ENCODE measurements at places on chromosomes 7 and 10.
A peak's percentile ranks its signal among the peaks of the same experiment; 100 is the strongest.

- no peak for DNase-seq
Observed at GRCh38 chr7:127997226-127997922, 33.9 kb downstream of the LRRC4 start.

DNA sequence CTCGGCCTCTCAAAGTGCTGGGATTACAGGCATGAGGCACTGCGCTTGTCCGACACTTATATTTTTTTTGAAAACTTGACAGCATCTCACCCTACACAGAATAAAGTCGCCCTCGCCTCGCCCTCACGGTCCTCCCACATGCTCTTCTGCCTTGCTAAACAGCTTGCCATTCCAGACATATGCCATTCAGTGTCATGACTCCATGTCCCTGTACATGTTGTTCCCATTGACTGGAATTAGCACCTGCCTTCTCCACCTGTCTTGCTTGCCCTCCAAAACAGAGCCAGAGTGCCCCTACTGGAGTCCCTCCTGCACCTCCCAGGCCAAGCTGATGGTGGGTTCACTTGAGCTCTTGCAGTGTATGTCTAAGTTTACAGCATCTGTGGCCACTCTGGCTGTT, 6.2 kb downstream of the NIPSNAP2 start:
- DNase-seq: no peak

- no peak for DNase-seq
Observed at GRCh38 chr7:28890137-28890536, 68.0 kb downstream of the TRIL start.

DNA sequence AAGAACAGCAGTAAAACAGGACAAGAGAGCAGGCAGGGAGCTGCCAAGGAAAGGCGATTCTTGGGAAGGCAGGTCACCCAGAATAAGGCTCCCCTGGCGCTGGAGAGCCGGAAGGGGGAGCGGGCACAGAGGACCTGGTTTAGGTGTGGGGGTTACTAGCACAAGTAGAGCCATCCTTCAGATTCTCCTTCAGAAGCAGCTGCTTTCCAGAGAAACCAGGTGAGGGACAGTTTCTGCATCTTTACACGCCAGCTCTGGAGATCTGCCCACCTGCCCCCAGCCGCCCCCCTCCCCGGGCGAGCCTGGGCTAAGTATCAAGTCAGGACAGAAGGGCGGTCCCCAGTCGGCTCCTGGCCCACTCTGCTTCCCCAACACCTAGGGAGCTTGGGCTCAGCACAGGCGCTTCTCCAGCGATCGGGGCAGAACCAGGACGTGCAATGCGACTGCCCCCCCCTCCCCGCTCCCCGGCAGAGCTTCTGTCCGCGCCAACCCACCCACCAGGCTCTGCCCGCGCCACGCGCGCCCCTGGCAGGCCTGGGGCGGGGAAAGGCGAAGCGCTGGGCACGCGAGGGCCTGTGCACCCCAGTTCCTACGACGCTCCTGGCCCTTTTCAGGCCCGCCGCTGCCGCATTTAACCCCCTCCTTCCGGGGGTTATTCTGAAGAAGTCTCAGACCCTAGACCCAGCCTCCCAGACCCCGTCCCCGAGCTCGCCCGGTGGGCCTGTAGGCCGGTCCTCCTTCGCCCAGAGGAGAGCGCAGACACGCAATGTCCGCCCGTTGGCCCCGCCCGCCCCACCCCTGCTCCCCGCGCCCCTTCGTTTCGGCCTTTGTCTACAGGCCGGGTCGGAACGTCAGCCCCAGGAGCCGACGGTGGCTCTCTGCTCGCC, 4.4 kb upstream of the EN2 start:
- no peak for DNase-seq

GRCh38 chr10:78305311-78305710, 271.6 kb downstream of the RPS24 start:
- no peak for DNase-seq

GRCh38 chr7:36278620-36279172, 111.0 kb upstream of the ANLN start:
- DNase-seq: peak; percentile 53

- no peak for DNase-seq
Observed at GRCh38 chr10:124975977-124976514, 34.1 kb downstream of the ZRANB1 start.

GRCh38 chr10:117622471-117623184, 80.1 kb downstream of the EMX2 start:
- DNase-seq: no peak

GRCh38 chr10:61592581-61592980, 70.1 kb upstream of the CABCOCO1 start:
- DNase-seq: no peak

DNA sequence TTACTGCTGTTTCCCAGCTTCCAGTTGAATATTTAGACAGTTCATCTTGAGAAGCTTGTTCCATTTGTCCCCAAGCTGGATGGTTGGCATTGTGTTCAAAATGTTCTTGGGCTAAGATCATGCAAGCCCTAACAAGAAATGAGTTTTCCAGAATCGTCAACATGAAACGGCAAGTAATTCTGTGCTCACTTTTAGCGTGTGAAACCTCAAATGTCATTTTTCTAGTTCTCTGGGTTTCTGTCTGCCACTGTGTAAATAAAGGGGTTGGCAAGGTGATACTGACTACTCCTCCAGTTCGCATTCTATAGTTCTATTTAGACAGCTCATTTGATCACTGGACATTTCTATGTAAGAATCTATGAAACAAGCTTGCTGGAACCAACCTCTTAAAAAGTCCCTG, 194.0 kb downstream of the AHR start:
- DNase-seq: no peak

GRCh38 chr10:3948843-3949242, 163.8 kb upstream of the KLF6 start:
- DNase-seq: no peak

- DNase-seq: peak; percentile 59
Observed at GRCh38 chr7:66859794-66860645, 61.0 kb upstream of the TMEM248 start.

DNA sequence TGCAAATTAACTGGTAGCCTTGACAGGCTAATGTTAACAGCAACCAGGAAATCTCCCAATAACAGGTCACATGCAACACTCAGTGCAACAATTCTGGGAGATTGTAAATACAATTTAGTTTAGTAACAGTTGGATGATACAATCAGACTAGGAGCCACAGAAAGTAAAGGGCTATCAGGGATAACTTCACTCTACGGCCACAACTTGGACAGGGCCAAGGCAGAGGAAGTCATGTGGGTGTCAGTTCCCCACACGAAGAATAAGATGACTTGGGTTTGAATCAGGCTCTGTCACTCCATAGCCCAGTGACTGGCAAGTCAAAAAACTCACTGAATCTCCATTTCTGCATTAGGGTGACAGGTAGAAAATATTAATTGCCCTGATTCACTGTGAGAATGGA, 217.3 kb upstream of the CCDC6 start:
- no peak for DNase-seq

DNA sequence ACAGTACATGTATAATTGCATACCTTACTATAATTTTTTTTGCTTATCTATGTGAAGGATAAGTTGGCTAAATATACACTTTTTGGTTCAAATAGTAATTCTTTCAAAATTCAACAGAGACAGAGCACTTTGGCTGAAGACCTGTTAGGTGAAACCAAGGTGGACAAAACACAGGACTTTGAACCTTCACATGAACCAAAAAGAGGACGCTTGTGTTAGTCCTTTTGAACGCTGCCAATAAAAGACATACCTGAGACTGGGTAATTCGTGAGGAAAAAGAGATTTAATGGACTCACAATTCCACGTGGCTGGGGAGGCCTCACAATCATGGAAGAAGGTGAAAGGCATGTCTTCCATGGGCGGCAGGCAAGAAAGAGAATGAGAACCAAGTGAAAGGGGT, 4.7 kb upstream of the AGMO start:
- no peak for DNase-seq

DNA sequence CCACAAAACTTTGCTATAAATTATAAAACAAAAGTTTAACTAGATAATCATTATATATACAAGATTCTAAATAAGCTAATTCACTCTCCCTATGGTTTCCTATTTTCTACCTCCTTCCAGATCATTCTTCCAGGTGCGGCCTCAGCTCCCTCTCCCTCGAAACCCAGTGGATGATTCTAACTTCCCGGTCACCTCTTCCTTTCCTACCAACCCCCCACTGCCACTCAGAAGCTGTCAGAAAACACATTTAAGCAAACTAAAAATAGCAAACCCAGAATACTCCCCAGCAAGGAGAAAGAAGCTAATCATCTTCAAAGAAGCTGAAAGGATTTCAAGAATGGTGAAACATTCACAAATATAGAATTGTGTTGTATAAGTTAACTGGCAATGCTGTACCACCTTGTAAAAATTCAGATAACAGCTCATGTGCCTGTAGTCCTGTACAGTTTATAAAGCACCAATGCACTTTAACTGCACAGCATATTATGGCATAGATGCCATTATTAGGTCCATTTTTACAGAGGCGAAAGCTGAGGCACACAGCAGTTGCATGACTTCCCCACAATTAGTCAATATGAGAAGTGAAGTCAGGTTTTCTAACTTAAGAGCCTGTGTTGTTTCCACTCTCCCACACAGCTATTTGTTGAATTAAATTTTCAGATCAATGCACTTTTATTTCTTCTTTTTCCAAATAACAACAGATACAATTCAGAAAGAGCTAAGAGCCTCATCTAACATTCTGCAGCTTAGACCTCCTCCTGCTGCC, 13.7 kb upstream of the DNTT start:
- no peak for DNase-seq

DNA sequence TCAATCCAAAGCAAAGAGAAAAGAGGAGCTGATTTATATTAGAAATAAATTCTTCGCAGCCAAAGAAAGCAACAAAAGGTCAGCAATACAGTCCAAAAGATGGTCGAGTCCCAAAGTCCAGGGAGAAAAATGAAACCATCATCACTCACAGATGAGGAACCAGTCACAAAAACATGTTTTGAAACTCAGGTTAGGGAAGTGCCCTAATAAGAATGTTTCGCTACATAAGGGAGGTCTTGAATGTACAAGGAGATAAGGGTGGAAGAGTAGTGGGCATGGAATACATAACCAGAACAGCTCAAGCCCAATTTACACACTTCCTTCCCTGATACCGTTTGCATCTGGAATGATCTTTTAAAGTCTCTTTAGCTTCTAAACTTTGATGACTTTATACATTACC, 53.6 kb downstream of the VPS41 start:
- no peak for DNase-seq

- DNase-seq: peak; percentile 27
Observed at GRCh38 chr7:121081327-121081936, 92.9 kb downstream of the CPED1 start.

DNA sequence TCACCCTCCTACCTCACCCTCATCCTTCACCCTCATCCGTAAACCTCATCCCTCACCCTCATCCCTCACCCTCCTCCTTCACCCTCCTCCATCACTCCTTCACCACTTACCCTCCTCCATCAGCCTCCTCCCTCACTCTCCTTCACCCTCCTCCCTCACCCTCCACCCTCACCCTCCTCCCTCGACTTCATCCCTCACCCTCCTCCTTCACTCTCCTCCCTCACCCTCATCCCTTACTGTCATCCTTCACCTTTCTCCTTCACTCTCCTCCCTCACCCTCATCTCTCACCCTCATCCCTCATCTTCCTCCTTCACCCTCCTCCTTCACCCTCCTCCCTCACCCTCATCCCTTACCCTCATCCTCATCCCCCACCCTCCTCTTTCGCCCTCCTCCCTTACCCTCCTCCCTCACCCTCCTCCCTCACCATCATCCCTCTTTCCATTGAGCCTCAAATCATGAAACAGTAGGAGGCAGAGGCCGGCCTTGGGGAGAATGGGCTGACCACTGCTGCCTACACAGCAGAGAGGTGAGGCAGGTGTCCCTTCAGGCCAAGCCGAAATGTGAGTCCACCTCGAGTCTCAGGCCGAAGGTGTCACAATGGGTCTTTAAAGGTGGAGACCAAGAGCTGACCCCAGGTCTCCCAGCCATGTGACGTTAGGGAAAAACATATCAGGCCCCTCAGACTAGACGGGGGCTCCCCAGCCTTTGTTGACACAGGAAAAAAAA, 53.0 kb downstream of the PDGFA start:
- no peak for DNase-seq

DNA sequence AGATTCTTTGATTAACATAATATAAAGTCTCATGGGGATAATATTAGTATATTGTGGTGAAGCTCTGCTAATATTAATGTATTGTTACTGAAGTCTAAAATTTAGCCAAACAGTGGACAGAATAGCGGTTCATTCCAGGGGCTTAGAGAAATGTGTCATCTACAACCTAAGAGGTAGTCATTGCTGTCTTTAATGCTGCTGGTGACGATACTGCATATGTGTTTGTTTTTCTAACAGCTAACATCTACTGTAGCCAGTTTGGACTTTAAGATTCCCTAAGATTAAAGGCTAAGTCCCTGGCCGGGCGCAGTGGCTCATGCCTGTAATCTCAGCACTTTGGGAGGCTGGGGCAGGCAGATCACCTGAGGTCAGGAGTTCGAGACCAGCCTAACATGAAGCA, 102.0 kb upstream of the SAMD8 start:
- DNase-seq: no peak

GRCh38 chr7:51973071-51973470, 656.5 kb upstream of the COBL start:
- DNase-seq: no peak

DNA sequence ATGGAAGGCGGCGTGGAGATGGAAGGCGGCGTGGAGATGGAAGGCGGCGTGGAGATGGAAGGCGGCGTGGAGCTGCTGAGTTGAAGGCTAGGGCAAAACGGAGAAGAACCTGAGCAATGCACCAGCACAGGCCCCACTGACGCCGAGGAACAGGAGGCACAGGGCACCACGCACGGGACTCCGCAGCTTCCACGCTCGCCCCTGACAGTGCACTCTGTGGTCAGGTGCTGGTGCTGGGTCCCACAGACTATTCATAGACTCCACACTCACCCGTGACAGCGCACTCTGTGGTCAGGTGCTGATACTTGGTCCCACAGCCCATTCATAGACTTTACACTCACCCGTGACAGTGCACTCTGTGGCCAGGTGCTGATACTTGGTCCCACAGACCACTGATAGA, 34.0 kb downstream of the CPXM2 start:
- DNase-seq: no peak

DNA sequence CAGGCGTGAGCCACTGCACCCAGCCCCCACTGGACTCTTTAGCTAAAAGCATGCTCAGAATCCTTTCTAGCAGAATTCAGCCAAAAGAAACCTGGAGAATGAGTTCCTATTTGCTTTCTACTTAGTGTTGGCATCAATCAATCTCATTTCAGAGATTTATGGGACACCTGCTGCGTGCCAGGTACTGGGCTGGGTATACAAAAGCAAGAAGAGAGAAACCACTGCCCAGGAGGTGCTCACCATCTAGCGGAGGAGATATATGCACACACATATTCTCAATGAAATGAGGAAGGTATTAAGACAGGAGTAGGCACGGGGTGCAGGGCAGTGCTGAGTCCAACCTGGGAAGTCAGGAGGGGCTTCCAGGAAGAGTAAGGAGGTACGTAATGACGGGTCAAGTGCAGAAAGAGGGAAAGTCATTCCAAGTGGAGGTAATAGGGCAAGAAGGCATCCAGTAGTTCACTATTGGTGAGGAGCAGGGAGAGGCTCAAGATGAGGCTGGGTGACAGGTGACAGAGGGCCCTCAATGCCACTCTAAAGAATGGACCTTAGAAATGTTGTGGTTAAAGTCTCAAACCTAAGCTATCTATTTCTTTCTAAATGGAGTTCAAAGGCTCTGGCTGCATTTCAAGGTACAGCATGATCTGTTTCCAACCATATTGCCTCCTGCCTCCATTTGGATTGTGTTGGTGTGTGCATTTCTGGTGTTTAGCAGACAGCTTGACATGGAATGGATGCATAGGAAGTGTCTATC, 22.1 kb downstream of the ABLIM1 start:
- peak; percentile 37 for DNase-seq

- DNase-seq: peak; percentile 24
Observed at GRCh38 chr7:23938937-23939552, 229.0 kb downstream of the STK31 start.

- DNase-seq: no peak
Observed at GRCh38 chr10:51524041-51524440, 175.4 kb downstream of the CSTF2T start.
